Amygdala (tissue), 56 donors: ENCODE measurements at places on chromosomes 11 and 22.

DNA sequence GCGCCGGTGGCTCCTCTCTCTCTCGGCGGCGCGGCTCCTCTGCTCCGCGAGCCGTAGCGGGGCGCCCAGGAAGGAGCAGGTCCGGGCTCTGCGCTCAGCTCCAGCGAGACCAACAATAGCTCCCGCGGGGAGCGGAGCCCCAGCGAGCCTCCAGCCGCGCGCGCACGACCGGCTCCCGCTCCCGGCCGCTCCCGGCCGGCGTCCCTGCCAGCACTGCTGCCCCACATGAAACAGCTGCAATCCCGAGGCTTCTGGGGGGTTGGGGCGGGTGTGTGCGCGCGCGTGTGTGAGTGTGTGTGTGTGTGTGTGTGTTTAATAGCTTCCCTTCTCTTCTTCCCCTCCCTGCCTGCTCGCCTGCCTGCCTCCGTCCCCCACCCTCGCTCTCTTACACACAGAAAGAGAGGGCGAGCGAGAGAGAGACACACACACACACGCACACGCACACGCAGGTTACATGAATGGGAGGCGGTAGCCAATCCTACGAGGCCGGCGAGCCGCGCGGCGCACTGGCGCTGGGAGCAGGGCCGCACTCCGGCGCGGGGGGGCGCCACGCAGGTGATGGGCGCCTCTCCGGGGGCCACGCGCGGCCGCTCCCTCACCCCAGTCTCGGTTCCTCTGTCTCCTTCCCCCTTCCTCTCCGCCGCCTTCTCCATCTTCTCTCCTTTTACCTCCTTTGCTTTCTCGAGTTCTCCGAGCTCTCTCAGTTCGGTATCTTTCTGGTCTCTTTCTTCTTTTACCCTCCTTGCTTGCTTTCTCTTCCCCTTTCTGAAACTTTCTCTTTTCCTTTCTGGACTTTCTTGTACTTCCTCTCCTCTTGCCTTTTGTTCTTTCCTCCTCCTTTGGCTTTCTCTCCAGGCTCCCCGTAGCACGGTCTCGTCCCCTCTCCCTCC lies at the start of gene TENM4:
Gene TENM4, minus strand, starts transcription at position 460 of the 890 bp plus-strand sequence. CDS start 371,086 bp downstream, outside the sequence.
- peak; percentile 59 for DNase-seq

DNA sequence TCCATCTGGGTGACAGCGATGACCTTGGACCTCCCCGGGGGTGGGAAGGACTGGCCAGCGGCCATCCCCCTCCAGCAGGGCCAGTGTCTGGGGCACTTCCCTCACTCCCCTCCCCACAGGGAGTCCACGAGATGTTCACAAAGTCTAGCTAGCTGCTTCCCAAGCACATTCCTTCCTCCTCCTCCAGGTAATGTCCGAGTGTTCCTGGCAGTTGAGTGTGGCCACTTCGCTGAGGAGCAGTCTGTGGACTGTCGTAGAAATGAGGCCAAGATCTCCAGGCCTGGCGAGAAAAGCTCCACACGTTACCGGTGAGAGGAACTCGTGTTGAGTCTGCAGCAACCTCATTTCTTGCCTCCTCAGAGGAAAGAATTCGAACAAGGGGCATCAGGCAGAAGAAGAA lies 425.5 kb downstream of the BRD1 start:
- no peak for DNase-seq

GRCh38 chr11:29321293-29322132 lies 695.3 kb downstream of the KCNA4 start:
- DNase-seq, result no peak

DNA sequence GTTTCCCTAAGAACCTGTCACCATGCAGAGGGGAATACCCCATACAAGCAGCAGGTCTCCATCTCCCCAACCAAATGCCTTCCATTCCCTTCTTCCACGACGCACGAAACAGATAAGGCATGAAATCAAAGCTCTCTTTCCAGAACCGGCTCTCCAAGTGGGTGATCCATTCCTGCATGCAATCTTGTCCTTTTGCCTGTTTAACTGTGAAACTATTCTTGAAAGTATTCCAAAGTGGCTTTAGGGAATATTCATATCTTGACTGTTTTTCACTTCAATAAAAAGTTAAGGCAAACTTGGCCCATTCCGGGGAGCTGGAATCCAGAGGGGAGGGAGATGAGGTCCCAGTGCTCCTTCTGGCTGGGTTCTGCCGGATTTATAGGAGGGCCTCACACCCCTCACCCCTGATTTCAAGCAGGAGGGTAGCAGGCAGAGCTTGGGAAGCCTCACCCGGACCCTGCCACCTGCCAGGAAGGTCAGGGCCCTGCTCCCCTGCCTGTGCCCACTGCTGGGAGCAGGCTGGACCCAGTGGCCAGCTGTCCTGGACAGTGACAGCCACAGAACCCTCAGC lies 60.9 kb downstream of the SCGB1A1 start:
- DNase-seq, result no peak

DNA sequence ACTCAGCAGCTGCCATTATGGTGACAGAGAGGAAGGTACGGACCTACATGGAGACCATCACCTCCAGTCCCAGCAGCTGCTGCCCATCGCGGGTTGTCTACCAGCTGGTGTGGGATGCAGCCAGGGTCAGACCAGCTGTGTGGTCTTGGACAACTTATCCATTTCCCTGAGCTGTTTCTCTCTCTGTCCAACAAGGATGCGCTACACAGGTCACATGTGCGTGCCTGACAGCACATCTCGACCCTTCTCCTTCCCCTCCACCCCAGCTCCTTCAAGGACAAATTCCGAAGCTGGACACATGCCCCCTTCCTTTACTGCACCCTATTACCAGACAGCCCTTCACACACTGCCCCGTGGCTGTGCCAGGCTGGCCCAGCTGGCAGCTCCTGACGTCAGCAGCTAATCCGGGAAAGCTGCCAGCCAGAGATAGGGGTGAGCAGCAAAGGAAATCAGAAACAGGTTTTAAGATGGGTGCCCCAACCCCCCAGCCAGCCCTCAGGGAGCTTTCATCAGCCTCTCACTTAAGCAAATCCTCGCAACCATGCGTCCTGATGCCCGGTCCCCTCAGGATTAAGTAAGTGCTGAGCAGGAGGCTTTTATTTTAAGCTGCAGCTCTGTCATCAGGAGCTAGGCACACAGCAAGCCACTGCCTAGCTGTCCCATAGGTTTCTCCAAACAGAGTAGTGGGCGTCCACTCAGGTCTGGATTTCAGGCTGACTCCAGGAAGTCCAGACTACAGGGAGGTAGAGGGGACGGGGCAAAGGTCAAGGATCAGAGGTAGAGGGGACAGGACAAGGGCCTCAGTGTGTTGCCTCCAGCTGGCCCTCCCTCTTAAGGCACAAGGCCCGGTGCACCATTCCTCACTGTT lies 20.3 kb downstream of the TEF start:
- peak; percentile 90 for DNase-seq

- no peak for DNase-seq
Observed at GRCh38 chr22:20576445-20576816, 69.0 kb downstream of the MED15 start.

- DNase-seq, result no peak
Observed at GRCh38 chr11:74025467-74026166, 16.7 kb upstream of the UCP3 start.

DNA sequence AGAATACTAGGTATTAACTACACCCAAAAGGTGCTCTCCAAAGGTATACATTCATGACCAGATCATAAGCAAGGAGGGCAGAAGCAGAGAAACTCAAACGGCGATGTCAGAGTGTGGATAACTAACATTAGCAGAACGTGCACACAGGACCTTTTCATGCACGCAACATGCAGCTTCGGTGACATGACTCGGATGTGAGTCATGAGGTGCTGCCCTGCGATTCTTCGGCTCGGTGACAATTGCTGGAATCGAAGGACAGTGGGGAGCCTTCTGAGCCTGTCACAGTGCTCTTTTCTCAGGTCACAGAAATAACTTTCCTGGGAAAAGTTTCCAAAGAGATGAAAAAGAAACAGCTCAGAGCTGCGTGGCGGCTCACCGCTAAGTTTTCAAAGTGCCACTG lies 418.5 kb upstream of the SYN3 start:
- DNase-seq, result no peak

- DNase-seq, result no peak
Observed at GRCh38 chr22:20436307-20436767, 1.3 kb downstream of the SCARF2 start.

- no peak for DNase-seq
Observed at GRCh38 chr11:10480026-10480425, 25.0 kb downstream of the AMPD3 start.

DNA sequence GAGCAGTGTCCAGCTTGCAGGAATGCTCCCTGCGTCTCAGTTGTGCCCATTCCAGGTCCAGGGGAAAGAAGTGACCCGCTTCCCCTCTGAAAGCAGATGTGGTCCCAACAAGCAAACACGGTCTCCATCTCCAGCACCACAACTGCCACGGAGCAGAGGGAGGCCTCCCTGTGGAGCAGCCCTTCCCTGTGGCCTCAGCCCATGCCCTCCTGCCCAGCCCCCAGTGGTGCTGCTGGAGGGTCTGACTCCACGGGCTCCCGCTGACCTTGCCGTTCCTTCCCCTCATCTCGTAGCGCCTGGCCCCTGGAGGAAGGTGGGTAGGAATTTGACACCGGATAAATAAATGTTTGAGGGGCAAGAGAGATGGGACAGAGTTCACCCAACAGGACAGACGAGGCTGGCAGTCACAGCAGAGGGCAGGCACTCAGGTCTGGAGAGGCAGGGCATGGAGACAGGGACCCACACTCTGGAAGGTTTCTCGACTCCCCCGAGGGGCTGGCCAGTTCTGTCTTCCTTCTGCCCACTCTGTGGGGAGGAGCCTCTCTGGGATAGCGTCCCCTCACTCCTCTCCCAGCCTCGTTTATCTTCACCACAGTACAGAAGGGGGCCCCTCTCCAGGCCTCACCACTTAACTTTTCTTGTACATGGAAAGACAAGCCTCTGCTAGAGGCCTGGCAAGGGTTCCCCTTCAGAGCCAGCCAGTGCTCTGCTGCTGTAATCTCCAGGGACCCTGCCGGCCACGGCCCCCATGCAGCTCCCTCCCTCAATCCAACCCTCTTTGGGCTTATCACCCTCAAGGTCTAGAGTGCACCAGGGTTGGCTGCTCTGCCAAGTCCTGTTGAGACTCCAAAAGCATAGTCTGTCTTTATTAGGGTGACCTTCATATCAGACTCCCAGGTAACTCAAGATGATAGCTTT lies 7.5 kb upstream of the ST3GAL4 start:
- DNase-seq, result no peak

- no peak for DNase-seq
Observed at GRCh38 chr11:100928426-100928825, 201.2 kb downstream of the PGR start.

DNA sequence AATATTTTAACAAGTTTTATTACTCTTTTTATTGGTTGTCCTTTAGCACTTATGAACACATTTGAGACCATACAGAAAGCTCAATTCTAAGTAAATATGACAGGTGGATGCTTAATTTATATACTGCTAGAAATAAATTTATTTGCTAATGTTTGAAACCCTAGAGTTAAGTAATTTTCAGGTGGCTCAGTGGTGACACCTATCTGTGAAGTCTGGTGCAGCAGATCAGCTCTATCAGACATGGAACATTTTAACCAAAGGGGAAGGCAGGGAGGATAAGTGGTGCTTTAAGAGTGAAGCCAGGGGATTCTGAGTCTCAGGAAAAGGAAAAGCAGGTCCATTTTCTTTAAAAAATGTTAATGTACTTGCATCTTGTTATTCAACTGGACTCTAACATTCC lies 175.8 kb downstream of the DSCAML1 start:
- DNase-seq, result no peak

GRCh38 chr11:47791774-47792430 lies 24.8 kb upstream of the FNBP4 start:
- DNase-seq, result no peak

DNA sequence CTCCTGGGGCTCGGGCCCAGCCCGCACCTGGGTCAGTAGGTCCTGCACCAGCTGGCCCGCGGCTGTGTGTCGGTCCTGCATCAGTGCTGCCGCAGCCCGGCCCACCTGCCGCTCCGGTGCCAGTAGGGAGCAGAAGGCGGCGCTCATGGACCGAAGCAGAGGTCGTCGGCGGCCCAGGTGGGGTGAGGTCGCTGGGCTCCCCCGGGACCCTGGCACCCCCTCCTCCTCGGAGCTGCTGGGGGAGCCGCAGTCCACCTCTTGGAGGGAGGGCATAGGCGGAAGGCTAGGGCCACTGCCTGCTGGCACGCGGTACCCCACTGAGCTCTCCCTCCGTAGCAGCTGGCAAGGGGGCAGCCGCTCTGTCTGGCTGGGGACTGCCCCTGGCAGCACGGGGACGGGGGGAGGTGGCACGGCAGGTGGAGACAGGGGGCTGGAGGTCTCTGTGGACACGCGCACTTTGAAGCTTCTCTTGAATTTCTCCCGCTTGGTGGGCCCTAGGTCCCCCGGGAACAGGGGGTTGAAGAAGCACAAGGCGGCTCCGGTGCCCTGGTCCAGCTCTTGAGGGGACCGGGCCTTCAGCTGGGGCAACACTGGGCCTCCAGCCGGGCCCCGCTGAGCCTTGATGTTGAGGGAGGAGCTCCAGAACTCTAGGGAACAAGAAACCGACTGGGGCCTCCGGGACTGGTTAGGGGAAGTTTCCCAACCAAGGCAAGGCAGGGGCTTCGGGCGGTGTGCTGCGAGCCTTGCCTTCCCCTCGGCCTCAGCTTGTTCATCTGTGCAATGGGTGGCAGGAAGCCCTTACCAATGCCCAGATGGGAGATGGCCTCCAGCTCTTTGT lies 1.4 kb downstream of the RIN1 start:
- no peak for DNase-seq

DNA sequence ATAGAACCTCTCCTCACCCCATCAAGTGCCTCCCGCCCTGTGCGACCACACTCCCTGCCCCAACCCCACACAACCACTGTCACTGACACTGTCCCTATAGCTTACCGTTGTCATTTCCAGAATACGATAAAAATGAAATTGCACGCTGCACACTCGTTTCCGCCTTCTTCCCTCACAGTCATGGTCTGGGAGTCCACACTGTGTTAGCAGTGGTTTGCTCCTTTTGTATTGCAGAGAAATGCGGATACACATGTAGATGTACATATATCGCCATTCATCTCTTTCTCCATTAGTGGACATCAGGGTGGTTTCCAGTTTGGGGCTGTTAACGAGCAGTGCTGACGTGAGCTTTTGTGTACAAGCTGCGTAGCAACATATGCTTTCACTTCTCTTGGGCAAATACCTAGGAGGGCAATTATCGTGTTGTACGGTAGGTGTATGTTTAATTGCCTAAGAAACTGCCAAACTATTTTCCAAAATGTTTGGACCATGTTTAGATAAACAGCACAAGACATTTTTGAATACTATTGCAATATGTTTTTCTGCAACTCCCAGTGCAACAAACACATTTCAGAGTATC lies 59.2 kb upstream of the CD5 start:
- no peak for DNase-seq

GRCh38 chr11:110878513-110878912 lies 166.3 kb upstream of the ARHGAP20 start:
- DNase-seq, result no peak

GRCh38 chr11:15318814-15319213 lies 204.1 kb downstream of the INSC start:
- DNase-seq, result no peak

DNA sequence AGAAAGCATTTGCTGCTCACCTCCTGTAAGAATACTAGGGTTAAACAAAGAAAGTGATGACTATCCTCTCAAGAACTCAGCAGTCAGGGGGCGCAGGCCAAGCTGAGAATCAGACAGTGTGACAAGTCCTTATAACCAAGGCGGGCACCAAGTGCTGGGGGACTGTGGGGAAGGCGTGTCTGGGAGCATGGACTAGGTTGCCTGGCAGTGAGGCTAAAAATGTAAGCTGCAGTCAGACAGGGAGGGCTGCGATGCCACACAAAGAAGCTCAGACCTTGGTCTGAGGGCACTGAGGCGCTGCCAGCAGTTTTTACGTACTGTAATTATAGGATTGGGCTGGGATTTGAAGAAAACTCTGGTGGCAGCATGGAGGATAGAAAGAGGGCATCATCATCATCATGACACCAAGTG lies 73.7 kb downstream of the FLI1 start:
- no peak for DNase-seq

GRCh38 chr11:12290477-12290922 lies 86.9 kb upstream of the PARVA start:
- DNase-seq, result no peak

GRCh38 chr11:120054753-120055045 lies 83.2 kb downstream of the TRIM29 start:
- no peak for DNase-seq
